ENCODE measurements at places on chromosomes 11 and 22.

GRCh38 chr11:72970557-72971118 lies 156.4 kb downstream of the ATG16L2 start:
- no peak for DNase-seq

DNA sequence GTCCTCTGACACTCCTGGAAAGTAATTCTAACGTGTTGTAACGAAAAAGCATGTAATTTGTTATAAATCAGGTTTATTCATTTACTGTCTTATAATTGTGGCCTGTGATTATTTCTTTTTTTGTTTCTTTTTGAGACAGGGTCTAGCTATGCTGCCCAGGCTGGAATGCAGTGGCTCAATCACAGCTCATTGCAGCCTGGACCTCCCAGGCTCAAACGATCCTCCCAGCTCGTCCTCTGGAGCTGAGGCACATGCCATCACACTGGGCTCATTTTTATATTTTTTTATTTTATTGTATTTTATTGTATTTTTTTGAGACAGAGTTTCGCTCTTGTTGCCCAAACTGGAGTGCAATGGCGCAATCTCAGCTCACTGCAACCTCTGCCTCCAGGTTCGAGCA lies 15.9 kb downstream of the DENND5A start:
- DNase-seq: no peak

DNA sequence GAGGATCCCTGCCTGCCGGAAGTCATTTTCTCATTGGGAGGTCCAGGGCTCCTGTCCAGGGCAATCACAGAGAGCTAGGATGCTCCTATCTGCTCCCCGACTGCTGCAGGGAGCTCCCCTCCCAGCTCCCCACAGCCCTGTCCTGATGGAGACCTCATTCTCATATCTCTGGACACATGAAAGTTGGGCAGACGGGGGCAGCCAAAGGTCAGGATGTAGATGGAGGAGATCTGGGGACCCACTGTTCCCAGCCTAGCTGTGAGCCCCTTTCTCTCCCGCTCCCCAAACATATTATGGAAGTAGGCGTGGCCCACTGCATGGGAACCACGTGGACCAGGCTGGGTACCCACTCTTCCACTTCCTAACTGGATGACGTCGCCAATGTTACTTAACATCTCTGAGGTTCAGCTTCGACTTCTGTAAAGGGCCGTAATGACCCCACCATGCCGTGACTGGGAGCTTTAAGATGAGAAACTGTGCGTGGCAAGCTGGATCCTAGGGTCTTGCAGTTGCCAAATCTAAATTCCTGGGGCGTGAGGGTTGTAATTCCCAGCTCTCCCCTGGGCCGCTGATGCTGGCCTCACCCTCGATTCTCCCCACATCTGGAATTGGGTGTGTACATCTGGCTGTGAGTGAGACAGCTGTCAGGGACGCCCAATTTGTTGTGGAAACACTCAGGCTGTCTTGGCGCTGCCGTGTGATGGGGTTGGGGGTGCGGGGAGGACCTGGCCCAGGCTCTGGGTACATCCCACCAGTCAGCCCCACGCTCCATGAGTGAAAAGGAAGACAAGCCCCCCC lies 1.8 kb downstream of the CDC42EP2 start:
- no peak for DNase-seq

DNA sequence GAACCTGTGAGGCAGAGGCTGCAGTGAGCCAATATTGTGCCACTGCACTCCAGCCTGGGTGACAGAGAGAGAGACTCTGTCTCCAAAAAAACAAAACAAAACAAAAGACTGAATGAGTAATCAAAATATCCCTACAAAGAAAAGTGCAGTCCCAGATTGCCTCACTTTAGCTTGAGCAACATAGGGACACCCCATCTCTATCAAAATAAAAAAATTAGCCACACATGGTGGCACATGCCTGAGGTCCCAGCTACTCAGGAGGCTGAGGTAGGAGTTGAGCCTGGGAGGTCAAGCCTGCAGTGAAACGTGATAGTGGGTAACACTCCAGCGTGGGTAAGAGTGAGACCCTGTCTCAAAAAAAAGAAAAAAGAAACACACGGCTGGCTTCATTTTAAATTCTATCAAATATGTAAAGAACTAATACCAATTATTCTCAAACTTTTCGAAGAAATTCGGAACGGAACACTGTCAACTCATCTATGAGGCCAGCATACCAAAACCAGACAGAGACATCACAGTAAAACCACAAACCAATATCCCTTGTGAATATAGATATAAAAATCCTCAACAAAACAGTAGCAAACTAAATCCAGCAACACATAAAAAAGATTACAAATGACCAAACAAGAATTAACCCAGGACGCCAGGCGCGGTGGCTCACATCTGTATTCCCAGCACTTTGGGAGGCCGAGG lies 12.9 kb downstream of the CHEK2 start:
- DNase-seq: no peak

GRCh38 chr11:109972181-109972715 lies 120.9 kb upstream of the ZC3H12C start:
- DNase-seq: no peak

GRCh38 chr11:12827929-12828812 lies 153.9 kb downstream of the TEAD1 start:
- DNase-seq: peak; percentile 66

- DNase-seq: no peak
These were observed 18.3 kb upstream of the OR56A3 start for GRCh38 chr11:5923794-5924193.

GRCh38 chr11:127994736-127995135 lies 592.6 kb downstream of the ETS1 start:
- no peak for DNase-seq

DNA sequence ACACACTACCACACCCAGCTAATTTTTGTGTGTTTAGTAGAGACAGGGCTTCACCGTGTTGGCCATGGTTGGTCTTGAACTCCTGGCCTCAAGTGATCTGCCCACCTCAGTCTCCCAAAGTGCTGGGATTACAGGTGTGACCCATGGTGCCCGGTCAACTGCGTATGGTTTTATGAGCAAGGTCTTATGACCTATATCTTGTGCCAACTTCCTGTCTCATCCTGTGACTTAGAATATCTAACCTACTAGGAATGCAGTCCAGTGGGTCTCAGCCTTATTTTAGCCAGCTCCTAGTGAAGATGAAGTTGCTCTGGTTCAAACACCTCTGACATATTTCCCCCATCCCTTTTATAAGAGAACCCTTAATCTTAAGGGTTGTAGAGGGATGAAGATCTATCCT lies 66.1 kb upstream of the OR5AN1 start:
- DNase-seq: no peak

DNA sequence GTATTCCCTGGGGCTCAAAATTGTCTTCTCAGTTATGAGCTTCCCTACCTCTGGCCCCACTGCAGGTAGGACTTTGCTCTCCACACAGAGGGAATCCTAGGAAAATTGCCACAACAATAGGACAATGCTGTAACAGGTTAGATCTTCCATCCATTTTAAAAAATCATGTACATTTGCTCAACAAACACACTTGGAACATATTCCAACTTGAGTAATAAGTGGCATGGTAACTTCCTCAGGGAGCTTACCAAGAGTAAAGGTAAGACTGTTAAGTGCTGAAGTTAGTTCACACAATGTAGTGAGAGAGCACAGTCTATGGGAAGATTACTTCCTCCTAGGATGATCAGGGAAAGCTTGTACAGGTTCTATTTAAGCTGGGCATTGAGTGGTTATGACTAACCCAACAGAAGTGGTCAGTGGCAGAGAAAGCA lies 78.9 kb upstream of the BIRC3 start:
- peak; percentile 57 for DNase-seq

- DNase-seq: no peak
These were observed 46.1 kb downstream of the PHF21A start for GRCh38 chr11:46075168-46075567.

DNA sequence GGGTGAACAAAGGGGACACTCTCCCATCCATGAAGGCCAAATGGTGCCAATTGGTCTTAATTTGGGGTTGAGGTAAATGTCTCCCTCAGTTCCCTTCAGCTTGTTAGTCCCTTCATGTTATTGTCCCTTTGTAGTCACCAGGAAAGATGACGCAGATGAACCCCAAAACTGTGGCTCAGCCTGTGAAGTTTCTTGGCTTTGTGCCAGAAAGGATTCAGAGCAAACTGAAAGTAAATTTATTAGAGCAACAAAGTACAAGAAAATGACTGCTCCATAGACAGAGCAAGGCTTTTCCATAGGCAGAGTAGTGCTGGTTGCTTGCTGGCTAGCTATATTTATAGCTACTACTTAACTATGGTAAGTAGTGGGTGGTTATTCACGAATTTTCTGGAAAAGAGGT lies 16.7 kb downstream of the OR4C3 start:
- no peak for DNase-seq

DNA sequence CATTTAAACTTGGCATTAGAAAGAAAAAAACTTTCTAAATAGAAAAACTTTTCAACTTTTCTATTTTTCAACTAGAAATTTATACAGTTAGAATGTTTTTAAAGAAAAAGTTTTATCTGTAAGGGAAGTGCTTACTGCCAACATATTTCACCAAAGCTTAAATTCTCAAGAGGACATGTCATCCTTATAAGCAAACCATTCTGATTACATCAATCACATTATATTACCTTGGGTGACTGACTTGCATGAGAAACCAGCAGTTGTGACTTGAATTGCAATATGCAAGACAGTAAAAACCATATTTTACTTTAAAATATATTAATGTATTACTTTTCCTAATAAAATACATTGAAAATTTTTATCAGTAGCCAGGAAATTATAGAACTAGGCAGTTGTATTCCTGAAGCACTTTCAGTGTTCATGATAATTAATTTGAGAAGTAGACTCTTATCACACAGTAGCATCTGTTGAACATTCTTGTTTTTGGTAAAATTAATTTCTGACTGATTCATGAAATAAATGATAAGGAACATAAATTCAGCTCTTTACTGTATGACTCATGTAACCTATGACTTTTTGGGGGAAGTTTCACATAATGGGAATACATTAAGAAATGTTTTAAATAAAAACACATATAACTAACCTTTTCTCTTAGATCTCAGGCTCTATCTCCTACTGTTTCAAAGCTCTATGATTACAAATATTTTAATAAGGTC lies 345.0 kb upstream of the CCDC179 start:
- DNase-seq: no peak

GRCh38 chr11:2942872-2943710 lies 13.9 kb upstream of the PHLDA2 start:
- no peak for DNase-seq

DNA sequence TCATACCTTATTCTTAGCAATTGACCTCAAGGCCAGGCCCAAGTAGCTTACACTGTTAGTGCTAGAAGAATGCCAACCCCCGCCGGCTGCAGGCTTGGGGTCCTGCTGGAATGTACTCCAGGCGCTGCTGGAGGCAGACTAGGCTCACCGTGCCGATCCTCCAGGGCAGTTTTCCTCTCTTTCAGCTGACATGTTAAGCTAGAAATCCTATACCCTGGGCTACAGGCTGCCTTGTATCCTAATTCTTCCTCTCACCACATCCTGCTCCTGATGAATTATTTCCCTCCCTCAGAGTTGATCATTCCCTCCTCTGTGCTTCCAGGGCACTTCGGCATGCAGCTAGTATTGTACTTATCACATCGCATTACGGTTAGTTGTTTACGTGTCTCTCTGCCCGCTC lies 3.4 kb downstream of the SPTBN2 start:
- no peak for DNase-seq

DNA sequence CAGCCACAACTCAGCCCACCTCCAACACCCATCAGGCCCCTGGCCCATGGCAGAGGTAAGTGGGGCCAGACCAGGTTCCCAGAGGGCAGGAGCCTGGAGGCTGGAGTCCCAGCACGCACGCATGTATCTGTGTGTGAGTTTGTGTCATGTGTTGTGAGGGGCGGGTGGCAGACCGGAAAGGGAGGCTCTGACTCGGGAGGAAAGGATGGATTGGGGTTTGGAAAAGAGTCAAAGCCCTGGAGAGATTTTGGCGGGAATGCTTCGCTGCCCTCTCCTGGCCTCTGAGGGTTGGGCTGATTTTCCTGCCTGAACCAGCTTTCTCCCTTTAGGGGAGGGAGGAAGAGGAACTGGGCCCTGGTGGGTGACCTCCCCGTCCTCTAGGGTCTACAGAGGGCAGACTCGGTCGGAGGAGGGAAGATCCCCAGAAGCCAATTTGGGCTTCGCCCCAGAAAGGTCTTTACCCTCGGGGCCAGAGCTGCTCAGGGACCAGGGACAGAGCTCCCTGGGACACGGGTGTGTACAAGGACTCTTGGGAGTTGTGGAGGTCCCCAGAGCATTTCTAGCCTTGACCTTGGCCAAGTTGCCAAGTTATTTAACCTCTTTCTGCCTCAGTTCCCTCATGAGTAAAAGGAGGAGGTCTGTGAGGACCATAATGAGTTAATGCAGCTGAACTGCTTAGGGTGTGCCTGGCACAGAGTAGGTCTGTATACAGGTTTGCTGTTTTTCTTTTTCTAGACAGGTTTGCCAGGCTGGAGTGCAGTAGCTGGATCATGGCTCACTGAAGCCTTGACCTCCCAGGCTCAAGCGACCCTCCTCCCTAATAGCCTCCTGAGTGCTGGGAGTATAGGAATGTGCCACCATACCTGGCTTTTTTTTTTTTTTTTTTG lies 6.9 kb downstream of the C11orf68 start:
- no peak for DNase-seq

GRCh38 chr11:33730716-33731115 lies 5.5 kb downstream of the CD59 start:
- DNase-seq: no peak

GRCh38 chr11:129610125-129610524 lies 205.5 kb upstream of the TMEM45B start:
- no peak for DNase-seq

- no peak for DNase-seq
These were observed 38.6 kb downstream of the SBF1 start for GRCh38 chr22:50436015-50436830.

GRCh38 chr11:9859554-9860305 lies 195.9 kb downstream of the SWAP70 start:
- DNase-seq: no peak

GRCh38 chr11:123698546-123699127 lies 42.8 kb downstream of the ZNF202 start:
- no peak for DNase-seq

DNA sequence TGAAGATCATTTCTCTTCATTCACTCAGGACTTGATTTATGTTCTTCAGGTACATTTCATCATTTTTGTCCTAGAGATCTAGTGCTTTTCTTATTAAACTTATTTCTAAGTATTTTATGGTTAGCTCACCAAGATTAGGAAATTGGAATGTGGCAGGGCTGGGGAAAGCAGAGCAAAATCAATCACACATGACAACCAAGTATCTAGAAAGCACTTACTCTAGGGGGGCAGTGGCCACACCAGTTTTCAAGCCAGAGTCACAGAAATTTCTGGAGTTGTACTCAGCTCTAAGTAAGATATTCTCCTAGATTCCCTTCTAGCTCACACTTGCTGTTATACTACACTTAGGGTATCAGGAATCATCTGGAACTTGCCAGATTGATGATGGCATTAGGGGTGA lies 33.3 kb upstream of the MYEOV start:
- no peak for DNase-seq
